NCI-H1092 (cell line): ENCODE measurements at places on chromosomes 3 and 15.

DNA sequence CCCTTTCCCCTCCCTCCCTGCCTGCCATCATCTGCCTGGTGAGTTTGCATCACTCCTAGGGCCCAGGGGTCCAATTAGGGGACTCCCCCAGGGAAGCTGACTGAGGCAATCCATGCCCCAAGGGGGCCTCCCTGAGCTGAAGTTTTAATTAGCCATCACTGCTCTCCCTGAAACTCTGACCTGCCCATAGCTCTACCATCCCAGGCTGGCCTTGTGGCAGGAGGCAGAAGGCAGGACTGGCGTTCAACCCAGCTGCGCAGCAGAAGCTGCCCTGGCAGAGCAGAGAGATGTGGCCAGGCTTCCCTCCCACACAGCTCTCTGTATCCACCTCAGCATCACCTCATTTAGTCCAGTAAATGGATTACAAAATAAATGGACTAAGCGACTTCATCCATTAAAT is 7.7 kb upstream of the C15orf39 start:
- no peak for DNase-seq

GRCh38 chr3:42960786-42961185 is 18.3 kb upstream of the GASK1A start:
- no peak for DNase-seq

DNA sequence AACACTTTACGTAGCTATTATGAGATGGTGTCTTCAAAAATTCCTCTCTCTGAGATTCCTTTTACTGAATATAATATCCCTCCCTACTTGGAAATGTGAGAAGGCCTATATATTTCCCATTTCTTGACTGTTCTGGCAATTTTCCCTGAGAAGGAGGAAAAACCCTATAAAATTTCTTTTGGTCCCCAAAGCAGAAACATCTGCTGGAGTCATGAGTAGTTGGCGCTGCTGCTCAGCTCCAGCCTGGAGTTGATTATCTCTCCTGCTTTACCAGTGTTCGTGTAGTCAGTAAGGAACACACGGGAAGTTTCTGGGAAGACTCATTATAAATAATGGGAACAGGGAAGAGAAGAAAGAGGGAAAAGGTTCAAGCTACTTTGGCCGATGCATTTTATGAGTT is 680.1 kb downstream of the EPHA3 start:
- DNase-seq: no peak

DNA sequence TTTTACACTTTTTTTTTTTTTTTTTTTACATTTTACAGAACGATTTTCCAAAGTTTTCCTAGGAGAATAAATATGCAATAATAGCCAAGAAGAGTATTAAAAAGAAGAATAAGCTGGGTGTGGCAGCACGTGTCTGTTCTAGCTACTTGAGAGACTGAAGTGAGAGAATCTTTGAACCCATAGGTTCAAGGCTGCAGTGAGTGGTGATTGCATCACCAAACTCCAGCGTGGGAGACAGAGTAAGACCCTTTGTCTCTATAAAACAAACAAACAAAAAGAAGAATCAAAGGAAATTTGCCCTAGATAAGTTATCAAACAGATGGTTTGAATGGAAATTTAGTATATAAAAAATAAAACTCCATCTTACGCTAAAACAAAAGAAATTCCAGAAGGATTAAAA is 13.3 kb downstream of the XRN1 start:
- no peak for DNase-seq

- no peak for DNase-seq
These were observed 153.5 kb downstream of the DNAJB8 start for GRCh38 chr3:128313071-128313725.

DNA sequence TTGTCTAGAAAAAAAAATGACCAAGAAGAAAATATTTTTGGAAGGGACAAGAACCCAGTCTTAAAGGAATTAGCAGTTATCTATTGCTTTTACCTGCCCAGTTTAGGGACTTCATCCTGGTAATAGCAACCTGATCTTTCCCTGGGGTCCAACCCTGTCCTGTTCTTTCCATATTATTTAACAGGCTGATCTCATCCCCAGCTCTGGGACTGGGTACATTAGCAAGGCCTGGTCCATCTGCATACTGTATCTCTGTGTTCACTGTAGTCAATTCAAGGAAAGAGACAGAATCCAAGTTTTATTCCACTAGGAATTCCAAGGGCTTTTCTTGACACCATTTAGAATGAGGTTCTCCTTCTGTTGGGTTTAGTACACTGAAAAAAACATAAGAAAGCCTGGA is 191.7 kb upstream of the GADL1 start:
- DNase-seq: no peak

GRCh38 chr3:110815008-110815583 is 256.5 kb upstream of the NECTIN3 start:
- DNase-seq: no peak

DNA sequence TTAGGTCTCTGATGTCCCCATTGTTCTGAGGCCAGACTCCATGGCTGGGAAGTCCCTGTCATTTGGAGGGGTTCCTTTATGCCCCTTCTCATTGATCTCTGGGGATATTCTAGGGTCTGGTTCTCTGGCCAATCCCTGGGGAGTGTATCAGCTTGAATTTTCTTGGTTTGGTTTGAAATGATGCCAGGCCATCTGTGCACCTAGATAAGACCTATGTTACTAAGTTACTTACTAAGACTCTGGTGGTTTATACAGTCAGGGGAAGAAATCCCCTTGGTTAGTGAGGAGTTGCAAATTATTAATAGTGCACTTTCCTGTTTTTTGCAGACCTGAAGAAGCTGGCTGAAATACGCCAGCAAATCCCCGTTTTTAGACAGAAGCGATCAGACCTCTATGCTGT is 20.3 kb downstream of the NIT2 start:
- no peak for DNase-seq

GRCh38 chr15:74648051-74648842 is 32.6 kb downstream of the CLK3 start:
- DNase-seq: no peak

- DNase-seq: no peak
These were observed 415.3 kb downstream of the CNTN4 start for GRCh38 chr3:2513986-2514385.

DNA sequence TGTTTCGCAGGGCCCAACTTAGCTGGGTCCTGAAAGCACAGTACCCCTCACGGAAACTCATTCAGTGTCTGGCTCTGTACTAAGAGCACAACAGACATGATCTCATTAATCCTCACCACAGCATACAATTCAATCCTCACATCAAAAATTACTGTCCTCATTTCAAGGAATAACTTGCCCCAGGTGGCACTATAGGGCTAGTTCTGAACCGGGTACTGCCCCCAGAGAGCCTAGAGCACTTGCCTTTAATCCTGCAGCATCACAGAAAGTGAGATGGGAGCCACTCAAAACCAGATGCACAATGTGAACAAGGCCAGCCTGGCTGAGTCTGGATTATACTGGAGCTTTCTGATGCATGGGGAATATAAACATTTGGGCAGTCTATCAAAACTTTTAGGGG is 122.6 kb downstream of the OSBPL10 start:
- no peak for DNase-seq

GRCh38 chr3:99875581-99875928 is 57.9 kb downstream of the CMSS1 start:
- no peak for DNase-seq

DNA sequence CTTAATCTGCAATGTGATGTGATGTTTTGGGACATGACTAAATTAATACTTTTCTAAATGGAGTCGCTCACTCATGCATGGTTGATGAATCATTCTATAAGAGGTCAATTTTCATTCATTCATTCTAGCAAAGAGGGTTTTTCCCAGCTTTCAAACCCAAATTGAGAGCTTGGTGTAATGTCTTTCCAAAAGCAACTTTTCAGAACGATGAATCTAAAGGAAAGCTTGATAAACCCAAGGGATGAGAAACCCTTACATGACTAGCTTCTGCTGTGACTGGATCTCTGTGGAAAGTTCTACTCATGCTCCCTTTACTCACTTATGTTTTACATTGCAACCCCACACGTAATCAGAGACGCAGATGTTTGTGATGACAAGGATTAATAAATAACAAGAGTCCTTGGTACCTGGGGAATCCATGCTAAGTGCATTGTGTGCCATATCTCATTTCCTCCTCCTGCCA is 47.7 kb downstream of the PDZRN3 start:
- DNase-seq: no peak

DNA sequence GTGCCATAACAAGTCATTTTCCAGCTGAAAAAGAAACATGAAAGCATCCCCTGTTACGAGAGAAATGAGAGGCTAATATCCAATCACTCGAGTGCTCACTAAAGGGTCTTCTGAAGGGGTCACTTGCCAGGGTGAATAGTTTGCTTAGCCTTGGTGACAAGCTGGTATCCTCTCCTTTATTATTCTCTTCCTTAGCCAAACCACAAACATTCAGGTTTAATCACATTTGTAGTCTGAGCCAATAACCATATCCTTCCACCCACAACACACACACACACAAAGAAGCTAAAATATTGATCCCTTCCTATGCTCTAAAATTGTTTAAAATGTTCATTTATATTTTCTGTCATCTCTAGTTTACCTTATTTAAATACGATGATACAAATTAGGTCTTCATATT is 240.5 kb upstream of the TMCO5A start:
- no peak for DNase-seq

GRCh38 chr3:78978037-78978436 is 789.8 kb downstream of the ROBO1 start:
- no peak for DNase-seq

DNA sequence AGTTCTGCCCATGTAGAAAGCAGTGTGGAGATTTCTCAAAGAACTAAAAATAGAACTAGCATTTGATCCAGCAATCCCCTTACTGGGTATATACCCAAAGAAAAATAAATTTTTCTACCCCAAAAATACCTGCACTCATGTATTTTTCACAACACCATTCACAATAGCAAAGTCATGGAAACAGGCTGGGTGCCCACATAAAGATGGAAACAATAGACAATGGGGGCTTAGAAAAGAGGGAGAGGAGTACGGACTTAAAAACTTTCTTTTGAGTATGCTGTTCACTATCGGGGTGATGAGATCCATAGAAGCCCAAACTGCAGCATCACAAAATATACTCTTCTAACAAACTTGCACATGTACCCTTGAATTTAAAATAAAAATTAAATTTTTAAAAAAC is 345.1 kb upstream of the CCDC54 start:
- DNase-seq: no peak

DNA sequence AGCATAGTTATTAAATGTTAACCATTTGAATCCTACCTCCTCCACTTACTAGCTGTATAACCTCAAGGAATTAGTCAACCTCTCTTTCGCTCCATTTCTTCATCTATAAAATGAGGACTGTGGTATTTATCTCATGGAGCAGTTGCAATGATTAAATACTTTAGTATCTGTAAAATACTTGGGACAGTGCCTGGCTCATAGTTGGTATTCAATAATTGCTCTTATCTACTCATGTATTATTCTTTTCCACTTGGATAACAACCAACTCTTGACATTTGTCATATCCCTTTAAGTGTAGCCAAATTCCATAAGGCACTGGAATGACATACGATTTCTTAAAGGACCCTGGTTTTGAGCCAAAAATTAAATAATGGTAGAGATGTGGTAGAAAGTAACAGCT is 72.0 kb downstream of the FSIP1 start:
- DNase-seq: no peak

- no peak for DNase-seq
These were observed 1.4 kb downstream of the CIAO2A start for GRCh38 chr15:64092075-64092820.

GRCh38 chr3:61141227-61141626 is 110.0 kb downstream of the FHIT start:
- DNase-seq: no peak

DNA sequence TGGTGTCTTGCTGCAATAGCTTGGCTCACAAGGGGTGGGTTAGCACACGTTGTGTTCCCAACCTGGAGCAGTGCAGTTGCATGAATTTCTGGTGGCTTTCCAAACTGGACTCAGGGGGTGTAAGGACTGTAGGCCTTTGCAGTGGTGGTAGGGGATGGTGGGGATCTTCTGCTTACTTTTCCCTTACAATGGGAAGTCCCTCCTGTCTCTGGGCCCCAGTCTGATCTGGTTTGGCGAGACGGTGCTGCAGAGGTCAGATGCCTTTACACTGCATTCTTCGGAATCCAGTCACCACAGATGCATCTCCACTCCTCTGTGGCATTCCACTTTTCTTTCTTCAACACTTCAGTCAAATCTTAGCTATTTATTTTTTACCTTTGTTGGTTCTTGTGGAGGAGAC is 132.1 kb downstream of the DOCK3 start:
- DNase-seq: no peak

GRCh38 chr15:51048308-51048707 is 46.4 kb downstream of the TNFAIP8L3 start:
- no peak for DNase-seq

DNA sequence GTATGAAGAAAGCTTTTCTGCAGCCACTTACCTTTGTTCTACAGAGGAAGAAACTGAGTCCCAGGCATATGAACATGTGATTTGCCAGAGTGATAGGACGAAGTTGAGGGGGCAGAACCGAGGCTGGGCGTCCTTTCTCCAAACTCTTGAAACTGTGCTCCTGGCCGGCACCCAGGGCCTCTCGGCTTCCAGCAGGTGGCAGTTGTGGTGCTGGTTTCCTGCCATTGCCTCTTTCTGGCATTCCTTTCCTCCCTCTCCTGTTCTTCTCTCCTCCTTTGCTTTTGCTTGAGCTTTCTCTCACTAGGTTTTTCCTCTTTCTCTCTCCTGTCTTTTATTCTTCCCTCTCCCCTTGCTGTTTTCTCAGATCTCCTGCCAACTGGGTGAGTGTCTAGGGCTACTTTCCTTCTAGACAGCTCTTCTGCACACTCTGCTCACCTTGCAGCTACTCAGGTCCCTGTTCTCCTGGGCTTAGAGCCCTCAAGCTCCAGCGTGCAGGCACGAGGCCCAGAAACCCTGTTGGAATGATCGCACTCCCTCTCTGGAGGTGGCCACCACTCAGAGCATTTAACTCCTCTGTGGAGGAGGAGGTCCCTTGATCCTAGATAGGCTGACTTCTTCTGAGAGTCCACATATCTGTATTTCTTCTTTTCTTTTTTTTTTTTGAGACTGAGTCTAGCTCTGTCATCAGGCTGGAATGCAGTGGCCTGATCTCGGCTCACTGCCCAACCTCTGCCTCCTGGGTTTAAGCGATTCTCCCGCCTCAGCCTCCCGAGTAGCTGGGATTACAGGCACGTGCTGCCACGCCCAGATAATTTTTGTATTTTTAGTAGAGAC is 26.2 kb downstream of the TRAK1 start:
- DNase-seq: no peak

DNA sequence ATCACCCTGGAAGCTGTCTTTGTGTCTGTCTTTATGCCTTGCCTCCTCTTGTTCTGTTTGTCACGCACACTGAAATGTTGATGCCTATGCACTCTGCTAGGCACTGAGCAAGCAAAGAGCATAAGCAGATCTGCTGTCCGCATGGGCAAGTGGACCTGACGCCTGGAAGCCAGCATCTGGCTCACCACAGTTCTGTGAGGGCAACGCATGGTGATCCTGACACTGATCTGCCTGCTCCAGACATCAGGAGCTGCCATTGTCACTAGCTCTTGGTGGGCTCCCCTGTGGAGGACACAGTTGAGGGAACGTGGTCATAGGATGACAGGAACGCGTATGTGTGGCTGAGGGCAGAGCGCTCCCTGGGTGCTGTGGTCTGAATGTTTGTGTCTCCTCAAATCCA is 234.6 kb downstream of the ADAMTS17 start:
- DNase-seq: no peak
